ENCODE measurements at places on chromosomes 5 and 9. TPM values are rescaled to one million over a fixed set of nuclear protein-coding genes. Genes with fewer than 3 reads are reported as not detected.
A peak's percentile ranks its signal among the peaks of the same experiment; 100 is the strongest.

DNA sequence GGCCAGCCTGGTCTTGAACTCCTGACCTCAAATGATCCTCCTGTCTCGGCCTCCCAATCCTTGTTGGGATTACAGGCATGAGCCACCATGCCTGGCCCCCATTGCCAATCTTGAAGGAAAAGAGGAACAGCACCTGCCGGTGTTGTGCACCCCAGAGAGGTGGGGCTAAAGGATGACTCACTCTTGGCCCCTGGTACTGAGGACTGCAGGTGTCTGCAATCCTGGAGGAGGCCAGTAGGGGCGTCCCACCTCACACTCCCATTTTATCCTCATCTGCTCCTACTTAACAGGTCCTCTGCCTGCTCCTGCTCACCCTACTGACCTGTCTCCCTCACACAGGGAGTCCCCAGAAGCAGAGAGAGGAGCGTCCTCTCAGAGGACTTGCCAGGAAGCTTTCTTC lies 390.4 kb downstream of the ARHGEF28 start:
- no peak for DNase-seq

DNA sequence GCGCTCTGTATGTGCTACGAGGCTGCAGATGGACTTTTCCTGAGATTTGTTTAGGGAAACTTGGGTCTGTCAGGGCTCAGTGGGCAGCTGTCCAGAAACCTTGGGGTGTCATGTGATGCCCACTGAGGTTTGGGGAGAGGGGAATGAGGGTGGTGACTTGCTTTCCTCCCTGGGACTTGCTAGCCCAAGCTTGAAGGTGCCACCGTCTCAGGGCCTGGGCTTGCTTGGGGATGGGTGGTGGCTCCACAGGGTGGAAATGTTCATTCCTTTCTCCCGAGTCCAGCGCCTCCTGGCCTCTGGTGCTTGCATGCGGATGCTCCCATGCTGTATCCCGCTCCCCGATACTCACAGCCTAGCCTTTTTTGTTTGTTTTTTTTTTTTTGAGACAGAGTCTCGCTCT lies 33.3 kb downstream of the ZNF618 start:
- DNase-seq, result no peak

DNA sequence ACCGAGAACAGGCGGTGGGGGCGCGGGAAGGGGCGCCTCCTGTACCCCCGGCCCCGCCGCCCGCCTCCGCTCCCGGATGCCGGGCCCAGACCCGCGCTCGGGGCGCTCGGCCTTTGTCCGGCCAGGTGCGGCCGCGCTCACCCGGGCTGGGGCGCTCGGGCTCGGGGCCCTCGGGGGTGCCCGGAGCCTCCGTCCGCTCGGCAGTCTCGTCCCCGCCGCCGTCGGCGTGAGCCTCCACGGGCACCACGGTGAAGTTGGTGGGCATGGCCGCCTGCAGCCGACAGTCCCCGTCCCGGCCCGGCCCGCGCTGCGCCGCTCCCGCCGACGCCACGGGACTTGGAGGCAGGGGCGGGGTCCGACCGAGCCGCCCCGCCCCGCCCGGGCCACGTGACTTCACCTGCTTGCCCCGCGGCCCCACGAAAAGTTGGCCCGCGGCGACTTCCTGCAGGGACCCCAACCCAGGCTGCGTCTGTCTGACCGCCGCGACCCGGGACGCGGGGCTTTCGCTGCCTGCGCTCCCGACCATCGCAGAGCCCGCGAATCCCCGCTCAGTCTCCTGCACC lies at the start of gene SLC12A7:
Gene SLC12A7 (minus strand): TSS at position 337 of the 563 bp plus-strand sequence. CDS start 72 bp downstream, at position 265.
- peak; percentile 35 for DNase-seq

Gene GABRB2
- not detected for total RNA-seq

Gene SUB1
- total RNA-seq, result 231 TPM

Gene BARHL1
- total RNA-seq, result not detected

GRCh38 chr9:135224921-135225541 lies 137.6 kb downstream of the OLFM1 start:
- DNase-seq, result no peak

- no peak for DNase-seq
These were observed 42.1 kb upstream of the ELOVL7 start for GRCh38 chr5:60886158-60886557.

GRCh38 chr9:98656511-98656910 lies 52.2 kb downstream of the GABBR2 start:
- DNase-seq, result no peak

Gene VAV2
- 32.5 TPM for total RNA-seq

- no peak for DNase-seq
These were observed 2.0 kb downstream of the NR2F1-AS1 start for GRCh38 chr5:93578813-93579691.

DNA sequence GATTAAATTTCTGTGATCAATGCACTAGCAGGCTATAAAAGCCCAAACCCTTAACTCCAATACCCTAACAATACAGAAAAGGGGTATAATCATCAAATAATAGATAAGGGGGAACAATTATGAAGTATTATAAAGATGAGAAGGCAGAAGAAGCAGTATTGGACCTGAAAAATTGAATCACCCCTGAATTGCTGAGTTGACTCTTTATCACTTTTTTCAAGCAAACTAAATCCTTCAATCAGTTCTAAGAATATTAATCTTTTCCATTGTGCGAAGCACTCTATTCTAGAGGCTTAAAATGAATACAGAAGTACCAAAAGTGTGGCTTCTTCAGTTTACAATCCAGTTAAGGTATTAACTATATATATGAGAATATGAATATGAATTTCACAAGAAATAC lies 120.7 kb downstream of the RNF180 start:
- DNase-seq, result no peak

DNA sequence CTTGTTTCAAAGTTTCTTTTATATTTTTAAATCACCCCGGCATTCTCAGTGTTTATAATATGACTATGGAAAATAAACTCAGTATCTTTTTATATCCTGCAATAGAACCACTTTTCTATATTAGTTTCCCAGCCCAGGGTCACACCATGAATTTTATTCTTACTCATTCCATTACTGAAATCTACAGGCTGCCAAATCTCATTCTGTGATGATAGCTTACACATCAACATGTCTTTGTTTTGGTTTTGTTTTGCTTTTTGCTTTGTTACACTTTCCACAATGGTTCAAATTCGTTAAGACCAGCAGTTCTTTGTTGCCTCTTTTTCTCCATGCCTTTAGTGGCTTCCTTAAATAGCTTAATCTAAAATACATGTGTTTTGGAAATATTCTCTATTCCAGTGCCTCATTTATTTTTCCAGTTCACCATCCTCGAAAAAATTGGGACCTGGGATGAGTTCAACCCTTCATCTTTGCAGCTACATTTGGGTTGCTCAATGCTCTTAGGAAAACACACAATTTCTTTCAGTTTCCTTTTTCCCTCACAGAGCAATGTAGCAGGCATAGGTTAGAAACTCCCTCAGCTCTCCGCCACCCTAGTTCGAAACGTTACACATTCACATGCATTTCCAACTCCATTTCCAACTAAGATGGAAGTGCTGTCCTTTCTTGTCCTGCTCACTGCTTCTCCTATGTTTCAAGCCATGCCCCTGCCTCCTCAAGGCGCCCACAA lies 1146.3 kb downstream of the MAT2B start:
- no peak for DNase-seq

Gene PDE4D
- 24.8 TPM for total RNA-seq

- no peak for DNase-seq
These were observed 71.5 kb downstream of the FBN2 start for GRCh38 chr5:128466554-128466953.

Gene CCDC69
- total RNA-seq, result 0.61 TPM

DNA sequence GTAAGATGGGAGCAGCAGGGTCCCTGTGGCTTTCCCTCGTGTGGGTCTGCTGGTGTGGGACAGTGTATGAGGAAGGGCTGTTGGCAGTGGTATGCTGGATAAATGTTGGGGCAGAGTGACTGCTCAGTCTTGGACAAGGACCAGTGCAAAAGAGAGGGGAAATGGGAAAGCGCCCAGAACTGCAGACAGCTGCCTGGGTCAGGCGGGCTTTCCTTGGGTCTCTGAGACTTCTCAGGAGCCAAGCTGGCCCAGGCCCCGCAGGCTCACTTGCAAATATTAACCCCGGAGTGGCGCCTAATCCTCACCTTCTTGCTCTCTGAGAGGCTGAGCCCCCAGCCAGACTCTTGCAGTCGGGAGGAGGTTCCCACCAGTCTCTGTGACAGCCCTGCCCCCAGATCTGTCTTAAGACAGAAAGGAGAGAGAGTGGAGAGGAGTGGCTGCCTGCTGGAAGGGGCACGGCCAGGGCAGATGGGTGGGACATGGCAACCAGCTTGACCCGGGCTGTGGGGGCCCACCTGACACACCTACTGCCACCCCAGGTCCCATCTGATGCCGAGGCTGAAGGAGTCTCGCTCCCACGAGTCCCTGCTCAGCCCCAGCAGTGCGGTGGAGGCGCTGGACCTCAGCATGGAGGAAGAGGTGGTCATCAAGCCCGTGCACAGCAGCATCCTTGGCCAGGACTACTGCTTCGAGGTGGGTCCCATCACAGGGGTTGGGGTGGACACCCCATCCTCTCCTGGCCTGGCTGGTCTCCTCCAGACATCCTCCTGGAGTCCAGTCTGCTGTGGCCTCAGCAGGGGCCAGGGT lies 105.2 kb downstream of the DAB2IP start:
- DNase-seq, result no peak

- peak; percentile 6 for DNase-seq
These were observed 29.6 kb downstream of the MAML1 start for GRCh38 chr5:179762079-179762780.

DNA sequence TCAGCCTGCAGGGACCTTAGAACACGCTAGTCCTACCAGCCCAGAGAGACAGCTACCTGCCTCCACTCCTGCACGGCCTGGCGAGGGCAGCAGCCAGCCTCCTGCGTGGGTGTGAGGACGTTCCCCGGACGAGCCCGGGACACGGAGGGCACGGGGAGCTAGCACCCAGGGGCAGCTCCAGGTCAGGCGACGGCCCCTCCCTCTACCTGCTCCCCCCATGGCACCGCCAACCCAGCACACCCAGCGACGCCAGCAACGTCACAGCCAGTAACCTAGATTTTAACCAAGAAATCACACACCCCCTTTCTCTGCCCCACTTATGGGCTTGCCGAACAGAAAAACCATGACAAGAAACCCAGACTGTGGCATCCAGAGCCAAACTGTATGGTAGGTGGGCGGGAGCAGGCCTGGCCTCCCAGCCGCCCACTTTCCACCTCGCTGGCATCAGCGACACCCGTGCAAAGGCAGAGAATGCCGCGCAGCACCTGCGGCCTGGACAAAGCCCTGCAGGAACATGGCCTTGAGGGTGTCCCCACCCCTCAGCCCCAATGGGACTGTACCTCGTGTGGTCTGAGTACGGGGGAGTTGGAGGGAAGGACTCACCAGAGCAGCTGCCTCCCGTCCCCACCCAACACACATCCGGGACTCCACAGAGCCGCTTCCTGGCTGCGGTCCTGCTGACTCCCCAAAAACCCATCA lies 47.9 kb downstream of the NACC2 start:
- DNase-seq, result no peak

- no peak for DNase-seq
These were observed 19.5 kb upstream of the RAB14 start for GRCh38 chr9:121220996-121221663.
